KBM-7 (cell line): ENCODE measurements at places on chromosomes 12 and 14.

- DNase-seq: no peak
Measured at GRCh38 chr12:47317175-47317915, 237.6 kb upstream of the AMIGO2 start.

DNA sequence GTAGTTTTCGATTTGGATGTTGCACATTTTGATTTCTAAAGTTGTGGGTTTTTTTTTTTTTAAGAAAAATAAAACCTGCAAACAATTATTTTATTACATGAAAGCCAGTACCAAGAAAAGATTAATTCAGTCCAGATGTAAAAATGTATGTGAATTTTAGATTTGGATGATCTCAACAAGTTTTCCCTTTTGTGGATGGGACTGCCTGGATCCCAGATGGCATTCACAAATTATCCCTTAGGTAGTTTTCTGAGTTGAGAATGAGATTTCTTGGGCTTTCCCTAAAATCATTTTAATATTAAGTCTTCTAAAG is 2.8 kb downstream of the FRMD6 start:
- no peak for DNase-seq

- DNase-seq: no peak
Measured at GRCh38 chr14:93045965-93046704, 69.6 kb downstream of the ITPK1 start.

- no peak for DNase-seq
Measured at GRCh38 chr12:84636801-84637290, 275.8 kb downstream of the SLC6A15 start.

- DNase-seq: peak; percentile 89
Measured at GRCh38 chr14:68593806-68594536, 198.9 kb downstream of the ZFP36L1 start.

DNA sequence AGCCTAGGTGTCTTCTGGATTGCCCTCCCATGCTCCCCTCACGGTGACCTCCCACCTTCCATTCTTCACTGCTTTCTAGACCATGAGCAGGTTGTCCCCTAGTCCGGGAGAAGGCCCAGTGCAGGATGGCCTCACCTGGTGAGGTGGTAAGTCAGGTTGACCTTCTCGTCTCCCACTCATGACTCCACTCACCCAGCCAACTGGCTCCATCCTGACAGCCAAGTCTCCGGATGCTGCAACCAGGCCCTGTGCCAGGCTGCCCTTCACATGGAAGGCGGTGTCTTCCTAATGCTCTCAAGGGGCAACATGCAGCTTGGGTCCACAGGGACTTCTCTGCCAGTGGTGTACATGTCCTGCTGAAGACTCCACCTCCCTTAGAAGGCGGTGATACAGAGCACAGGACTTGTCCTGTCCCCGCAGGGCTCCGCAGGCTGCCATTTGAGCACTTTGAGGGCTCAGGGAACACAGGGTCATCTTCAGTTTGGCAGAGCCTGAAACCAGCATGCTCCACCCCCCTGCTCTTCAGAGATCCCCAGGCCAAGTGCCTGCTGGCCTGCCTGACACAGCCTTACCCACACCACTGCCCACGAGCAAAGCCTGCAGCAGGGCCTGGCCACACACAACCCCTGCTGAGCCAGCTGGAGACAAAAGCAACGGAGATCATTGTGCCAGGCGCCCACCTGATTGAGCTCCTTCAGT is 25.4 kb downstream of the BATF start:
- DNase-seq: no peak

DNA sequence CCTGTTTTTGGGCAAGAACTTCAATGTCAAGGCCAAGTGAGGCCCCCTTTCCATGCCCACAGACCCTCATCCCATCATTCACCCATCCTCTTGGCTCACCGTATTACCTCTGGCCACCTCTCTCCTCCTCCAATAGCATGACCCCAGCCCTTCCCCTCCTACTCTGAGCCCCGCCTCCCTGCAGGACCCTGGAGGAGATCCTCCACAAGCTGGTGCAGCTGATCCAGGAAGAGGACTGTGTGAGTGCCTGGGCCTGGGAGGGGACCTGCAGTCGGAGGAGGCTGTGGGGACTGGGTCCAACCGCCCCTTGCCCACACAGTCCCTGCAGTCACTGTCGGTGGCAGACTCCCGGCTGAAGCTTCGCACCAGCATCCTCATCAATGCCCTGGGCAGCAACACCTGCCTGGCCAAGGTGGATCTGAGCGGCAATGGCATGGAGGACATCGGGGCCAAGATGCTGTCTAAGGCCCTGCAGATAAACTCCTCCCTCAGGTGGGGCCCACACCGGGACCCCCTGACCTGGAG is 7.2 kb downstream of the CARMIL3 start:
- DNase-seq: no peak

GRCh38 chr14:105070760-105071137 is 5.5 kb upstream of the GPR132 start:
- DNase-seq: no peak

GRCh38 chr12:5081016-5081415 is 37.3 kb downstream of the KCNA5 start:
- DNase-seq: no peak

GRCh38 chr14:75222208-75222701 is 45.8 kb upstream of the TMED10 start:
- DNase-seq: peak; percentile 55

DNA sequence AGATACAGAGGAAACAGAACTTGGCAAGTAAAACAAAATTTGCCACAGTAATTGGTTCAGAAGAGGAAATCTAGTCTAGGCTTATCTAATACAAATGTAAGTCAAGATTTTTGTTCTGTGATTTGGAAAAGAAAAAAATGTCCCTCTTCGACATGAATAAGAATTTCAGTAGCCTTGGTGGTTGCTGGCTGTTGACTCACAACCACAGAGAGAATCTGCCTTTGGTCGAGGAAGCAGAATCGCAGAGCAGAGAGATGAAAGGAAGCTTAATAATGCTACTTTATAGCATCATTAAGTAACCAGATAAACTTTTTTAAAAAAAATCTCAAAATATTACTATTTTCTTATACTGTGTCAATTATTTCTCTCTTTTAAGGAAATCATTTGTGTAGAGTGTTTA is 1096.6 kb downstream of the FLRT2 start:
- DNase-seq: no peak

DNA sequence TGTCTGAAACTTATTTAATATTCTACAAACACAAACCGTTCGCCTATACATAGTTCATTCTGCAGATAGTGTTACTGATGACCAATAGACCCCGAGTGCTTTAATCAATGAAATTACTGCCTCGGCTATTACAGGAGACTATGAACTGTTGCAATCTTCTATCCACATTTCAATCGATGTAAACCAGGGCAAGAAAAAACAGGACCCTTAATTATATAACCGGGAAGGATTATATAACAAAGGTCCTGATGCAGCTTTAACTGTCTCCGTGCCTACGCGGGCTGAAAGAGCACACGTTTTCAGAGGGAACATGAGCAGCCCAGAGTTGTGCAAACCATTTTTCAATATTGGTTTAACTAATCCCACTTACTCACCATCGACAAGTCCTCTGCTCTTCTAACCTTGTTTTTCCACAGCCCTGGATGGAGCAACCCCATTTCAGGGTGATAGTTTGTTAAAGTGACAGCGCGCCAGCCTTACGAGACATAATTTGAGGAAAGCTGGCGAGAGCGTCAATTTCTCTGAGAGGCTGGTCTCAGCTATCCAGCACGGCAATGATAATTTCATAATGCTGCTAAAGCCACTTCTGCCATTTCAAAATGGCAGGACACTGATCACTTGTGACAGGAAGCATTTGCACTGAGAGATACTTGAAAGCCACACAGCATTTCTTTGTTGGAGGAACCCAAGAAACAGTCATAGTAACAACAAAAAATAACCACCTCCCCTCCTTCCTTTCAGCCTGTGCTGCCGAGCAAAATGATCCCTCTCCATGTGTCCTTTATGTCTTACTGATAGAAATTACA is 184.6 kb downstream of the FOXN3 start:
- no peak for DNase-seq

- DNase-seq: no peak
Measured at GRCh38 chr14:90513161-90514014, 116.6 kb downstream of the CALM1 start.

DNA sequence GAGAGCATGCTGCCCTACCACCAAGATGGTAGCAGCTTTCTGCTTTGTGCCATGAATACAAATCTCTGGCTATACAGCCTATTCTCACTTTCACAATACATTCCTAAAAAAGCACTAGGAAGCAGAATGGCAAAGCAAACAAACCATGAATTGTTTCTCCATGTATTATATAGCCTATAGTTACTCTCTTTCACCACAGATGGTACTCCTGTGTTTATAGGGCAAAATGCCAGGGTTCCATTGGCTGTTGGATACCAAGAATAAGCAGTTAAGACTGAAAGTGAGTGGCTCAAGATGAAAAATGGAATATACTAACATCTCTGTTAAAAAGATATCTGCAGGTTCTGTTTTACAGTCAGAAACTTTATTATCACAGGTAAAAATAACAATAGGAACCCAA is 11.1 kb downstream of the ARF3 start:
- no peak for DNase-seq

GRCh38 chr14:102776761-102777710 is at the start of gene TRAF3:
TSS of gene TRAF3 (plus strand) at chr14:102777449. CDS start at chr14:102870202, 92,753 bp downstream.
- DNase-seq: peak; percentile 44

DNA sequence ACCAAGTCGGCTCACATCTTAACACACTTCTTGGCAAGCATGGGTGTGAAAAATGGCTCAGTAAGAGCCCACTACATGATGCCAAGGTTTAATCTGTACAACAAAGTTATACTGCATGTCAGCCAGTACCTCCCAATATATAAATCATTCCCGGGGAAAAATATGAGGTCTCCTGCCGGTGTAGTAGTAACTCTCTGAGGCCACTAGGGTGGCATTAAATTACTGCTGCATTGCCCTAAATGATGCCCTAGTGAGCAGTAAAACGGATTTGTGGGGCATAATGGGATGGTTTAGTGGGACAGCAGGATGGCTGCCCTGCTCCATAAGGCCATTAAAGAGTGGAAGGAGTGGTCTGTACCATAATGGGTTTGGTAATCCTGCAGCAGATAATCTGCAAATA is 267.7 kb downstream of the MED13L start:
- DNase-seq: no peak

GRCh38 chr12:113298472-113298817 is 36.5 kb downstream of the SLC8B1 start:
- no peak for DNase-seq

DNA sequence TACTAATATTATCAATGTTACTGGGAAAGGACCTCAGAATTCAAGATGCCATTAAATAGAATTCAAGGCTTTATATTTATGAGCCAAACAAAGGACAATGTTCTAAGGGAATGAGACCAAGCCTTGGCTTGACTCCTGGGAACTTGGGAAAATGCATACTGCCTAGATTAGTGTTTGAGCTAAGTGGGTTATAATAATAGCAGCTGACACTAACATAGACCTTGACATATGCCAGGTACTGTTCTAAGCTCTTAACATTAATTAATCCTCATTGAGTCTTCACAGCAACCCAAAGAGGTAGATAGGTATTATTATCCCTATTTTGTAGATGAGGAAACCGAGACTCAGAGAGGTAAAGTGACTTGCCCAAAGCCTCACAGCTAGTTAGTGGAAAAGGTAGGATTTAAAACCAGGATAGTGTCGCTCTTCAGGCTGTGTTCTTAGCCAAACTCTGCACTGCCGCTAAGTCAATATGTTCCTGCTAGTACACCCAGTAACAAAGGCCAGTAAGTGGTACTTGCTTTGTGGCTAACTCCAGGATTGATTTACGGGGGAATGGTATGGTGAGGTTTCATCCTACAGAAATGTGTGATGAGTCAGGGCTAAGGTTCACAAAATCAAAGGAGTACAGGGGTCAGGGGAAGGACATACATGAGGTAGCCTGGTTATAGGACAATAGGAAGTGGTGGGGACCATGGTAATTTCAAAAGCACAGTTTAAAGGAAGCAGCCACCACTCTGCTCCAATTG is 35.8 kb upstream of the PRKAB1 start:
- DNase-seq: no peak

DNA sequence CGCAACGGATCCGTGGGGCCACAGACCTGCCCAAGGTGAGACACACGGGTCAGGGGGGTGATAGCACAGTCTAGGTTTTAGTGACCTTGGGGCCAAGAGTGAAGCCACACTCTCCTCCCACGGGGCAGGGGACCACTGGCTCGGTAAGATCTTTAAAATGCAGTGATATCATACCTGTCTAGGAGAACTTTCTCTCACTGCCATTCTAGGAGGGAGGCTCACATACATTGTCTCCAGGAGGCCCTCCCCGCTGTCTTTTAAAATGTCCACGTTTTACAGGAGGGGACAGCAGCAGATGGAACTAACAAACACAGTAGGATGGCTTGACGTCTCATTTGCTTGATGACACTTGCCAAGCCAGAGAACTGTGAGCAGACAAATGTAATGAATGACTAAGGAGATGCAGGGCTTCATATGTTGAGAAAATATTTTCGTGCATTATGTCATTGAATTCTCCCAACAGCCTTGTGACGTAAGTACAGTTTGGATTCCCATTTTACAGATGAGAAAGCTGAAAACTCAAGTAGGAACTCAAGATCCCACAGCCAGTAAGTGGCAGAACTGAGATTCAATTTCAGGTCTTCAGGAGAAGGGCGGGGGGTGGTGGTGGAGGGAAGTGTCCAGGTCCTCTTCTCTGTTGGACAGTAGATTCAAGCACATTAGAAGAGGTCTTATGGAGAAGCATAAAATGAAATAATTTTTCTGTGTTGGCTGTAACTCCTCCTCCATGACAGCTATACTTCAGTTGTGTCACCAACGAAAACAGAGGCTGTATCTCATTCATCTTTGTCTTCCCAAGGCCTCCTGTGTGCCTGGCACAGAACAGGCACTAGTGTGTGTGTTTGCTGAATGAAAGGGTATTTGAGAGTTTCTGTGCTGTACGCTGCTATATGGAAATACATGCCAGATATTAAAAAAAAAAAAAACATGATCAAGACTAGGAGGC is 2.1 kb downstream of the VASH1 start:
- DNase-seq: no peak

- DNase-seq: no peak
Measured at GRCh38 chr14:55973285-55973800, 144.9 kb upstream of the PELI2 start.

DNA sequence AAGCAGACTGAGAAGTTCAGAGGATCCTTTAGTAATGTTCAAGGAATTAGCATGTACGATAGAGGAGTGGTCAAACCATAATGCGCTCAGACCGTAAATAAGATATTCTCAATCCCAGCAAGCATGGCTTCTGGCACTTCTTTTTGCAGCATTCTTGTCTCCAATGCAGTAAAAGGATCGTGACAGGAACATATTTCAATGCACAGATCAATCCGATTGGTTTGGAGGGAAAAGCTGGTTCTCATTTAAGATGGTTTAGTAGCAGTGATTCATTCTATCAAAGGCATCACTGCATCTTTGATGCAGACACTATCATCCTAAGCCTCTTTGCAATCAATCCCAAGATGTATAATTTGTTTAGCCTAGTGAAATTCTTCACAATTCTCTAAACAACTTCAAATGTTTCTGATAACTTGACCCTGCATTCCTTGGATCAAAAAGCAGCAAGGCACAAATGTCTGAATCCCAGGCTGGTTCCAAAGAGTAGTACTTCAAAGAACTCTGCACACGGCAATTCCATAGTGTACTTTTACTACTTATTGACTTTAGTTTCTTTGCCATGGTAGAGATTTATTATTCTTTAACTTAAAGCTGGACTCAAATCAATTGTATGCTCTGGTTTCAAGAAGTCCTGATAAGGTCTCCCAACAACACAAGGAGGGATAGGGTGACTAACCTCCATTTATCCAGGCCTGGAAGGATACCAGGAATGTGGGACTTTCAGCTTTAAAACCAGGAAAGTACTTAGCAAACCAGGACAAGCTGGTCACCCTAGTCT is 96.8 kb upstream of the MDM1 start:
- no peak for DNase-seq

- DNase-seq: no peak
Measured at GRCh38 chr12:65665817-65666216, 158.5 kb upstream of the HMGA2 start.

- DNase-seq: peak; percentile 19
Measured at GRCh38 chr12:114767906-114768722, 84.1 kb upstream of the TBX3 start.
